ENCODE measurements at places on chromosomes 2 and 18.

- no peak for DNase-seq
Measured at GRCh38 chr18:50706199-50706598, 113.6 kb downstream of the MRO start.

DNA sequence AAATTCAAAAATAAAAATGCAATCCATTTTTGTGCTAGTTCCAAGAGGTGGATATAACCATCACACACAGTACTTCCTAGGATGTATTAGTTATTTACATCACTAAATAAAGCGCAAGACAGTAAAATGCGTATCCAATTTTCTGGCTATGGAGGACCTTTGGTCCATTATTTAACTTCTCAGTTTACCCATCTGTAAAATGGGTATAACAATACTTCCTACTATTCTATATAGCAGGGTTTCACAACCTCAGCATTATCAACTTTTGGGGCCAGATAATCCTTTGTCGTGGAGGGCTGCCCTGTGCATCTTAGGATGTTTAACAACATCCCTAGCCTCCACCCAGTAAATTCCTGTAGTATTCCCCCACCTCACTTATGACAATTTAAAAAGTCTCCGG, 275.1 kb upstream of the PKDCC start:
- DNase-seq, result no peak

GRCh38 chr2:196287523-196287922, 116.1 kb upstream of the STK17B start:
- no peak for DNase-seq

DNA sequence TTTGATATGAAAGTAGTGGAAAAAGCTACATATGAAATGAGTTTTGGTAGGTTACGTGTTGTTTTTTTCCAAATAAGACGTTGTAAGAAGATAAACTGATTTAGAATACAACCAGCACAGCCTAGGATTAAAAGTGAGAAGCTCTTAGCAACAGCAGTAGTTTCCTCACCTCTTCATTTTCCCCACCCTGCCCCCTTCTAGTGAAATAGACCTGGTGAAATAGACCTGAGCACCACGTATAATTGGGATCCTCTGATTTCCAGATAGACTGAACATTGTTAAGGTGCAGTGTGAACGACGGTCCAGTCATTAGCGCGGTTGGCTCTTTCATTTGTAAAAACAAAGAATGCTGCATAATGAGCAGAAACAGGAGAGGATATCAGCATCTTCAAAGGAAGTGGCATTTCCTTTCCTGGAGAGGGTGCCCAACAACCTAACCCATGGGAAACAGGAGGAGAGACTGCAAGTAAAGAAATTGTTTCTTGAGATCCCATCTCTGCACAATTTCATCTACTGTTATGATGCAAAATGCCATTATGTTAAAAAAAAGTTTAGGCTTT, 114.3 kb downstream of the FIGN start:
- no peak for DNase-seq

- DNase-seq, result no peak
Measured at GRCh38 chr2:237412988-237413776, 782 bp downstream of the COL6A3 start.

DNA sequence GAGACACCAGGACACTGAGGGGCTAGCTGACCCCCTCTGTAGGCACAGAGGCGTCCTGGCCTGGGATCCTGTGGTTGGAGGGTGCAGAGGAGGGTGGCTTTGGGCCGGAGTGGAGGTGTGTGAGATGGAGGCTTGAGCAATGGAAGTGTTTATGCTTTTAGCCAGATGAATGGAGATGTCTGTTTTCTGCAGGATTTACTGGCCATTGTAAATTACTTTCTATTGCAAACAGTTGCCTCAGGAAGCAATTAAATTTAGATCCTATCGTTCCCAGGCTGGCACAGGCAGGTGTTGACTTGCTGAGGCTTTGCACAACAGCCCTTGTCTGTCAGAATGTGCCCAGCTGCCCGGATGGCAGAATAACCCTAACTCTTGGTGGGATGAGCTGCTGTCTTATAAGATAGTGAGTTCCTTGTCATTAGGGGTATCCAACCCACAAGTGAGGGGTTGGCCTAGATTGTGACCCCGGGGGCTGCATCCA, 1.8 kb upstream of the ARID5A start:
- no peak for DNase-seq

DNA sequence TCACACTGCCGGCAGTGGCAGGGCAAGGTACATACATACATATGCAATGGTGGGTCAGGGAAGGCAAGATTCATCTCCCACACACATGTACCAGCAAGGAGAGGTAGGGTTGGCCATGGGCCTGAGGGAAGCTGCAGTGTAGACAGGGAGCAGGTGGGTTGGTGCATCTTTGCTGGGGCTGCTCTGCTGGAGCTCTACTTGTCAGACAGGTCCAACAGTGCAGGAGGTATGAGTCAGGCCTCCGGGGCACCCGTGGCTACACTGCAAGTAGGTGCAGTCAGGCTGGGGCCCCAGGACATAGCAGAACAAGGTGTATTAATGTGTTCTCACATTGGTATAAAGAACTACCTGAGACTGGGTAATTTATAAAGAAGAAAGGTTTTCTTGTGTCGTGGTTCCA, 281.1 kb upstream of the COL3A1 start:
- DNase-seq, result no peak

- no peak for DNase-seq
Measured at GRCh38 chr2:124112966-124113365, 87.9 kb downstream of the CNTNAP5 start.

- DNase-seq, result no peak
Measured at GRCh38 chr2:114022360-114023085, 132.6 kb downstream of the ACTR3 start.

- DNase-seq, result no peak
Measured at GRCh38 chr18:76466410-76466991, 28.5 kb downstream of the ZNF516 start.

DNA sequence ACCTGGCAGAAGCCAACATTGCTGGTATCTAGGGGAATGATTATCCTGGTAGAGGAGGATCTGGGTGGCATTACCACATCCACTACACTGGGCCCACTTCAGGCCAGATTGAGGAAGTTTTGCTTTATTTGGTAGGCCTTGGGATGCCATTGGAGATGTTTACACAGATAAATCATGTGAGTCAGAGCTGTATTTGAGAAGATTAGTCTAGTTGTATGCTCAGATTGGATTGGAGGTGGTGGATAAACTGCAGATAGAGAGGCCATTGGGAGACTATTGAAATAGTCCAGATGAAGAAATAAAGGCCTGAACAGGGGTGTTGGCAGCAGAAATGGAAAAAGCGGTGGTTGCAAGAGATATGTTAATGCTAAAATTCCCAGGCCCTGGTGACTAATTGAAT, 81.5 kb downstream of the EFEMP1 start:
- DNase-seq, result no peak

DNA sequence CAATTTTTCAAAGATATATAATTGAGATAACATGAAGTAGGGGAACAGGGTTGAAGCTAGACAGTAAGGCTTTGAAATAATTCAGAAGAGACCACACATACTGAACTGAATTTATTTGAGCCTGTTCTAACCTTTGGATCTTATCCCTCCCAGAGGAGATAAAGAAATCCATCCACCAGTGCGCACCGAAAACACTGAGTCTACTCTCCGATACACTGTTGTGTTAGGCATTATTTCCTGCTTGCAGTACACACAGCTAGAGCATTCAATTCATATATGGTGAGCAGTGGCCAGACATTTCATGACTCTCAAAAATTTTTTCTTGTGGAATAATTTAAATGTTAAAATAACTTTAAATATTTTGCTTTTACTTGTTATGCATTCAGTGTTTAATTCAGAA, 342.7 kb downstream of the GPD2 start:
- DNase-seq, result no peak

GRCh38 chr2:113857464-113857863, 32.4 kb upstream of the ACTR3 start:
- no peak for DNase-seq

- DNase-seq, result no peak
Measured at GRCh38 chr18:6607343-6607742, 122.2 kb upstream of the ARHGAP28 start.

DNA sequence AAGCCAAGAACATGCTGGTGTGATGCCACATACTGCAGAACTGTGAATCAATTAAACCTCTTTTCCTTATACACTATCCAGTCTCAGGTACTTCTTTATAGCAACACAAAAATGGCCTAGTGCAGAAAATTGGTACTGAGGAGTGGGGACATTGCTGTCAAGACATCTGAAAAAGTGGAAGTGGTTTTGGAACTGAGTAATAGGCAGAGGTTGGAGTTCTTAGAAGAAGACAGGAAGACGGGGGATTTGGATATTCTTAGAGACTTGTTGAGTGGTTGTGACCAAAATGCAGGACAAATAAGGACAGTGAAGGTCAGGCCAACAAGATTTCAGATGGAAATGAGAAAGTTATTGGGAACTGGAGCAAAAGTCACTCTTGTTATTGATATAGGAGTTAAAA, 31.3 kb upstream of the CDH2 start:
- DNase-seq, result no peak

GRCh38 chr2:230472621-230473018, 56.6 kb downstream of the SP100 start:
- no peak for DNase-seq

DNA sequence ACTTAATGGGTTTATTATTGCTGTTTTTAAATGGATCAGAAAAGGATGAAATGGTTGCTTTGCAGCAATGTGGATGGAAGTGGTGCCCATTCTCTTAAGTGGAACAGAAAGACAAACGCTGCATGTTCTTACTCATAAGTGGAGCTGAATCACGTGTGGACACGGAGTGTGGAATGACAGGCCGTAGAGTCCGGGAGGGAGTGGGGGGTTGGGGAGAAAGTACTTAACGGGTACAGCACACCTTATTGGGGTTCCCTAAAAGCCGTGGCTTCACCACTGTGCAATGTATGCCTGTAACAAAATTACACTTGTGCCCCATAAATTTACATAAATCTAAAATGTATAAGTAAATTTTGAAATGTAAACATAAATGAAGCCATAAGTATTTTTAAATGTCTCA, 64.0 kb upstream of the CTDP1 start:
- no peak for DNase-seq

GRCh38 chr18:47953471-47953931, 23.0 kb upstream of the SMAD2 start:
- no peak for DNase-seq

- no peak for DNase-seq
Measured at GRCh38 chr2:239727776-239728600, 297.2 kb downstream of the NDUFA10 start.

DNA sequence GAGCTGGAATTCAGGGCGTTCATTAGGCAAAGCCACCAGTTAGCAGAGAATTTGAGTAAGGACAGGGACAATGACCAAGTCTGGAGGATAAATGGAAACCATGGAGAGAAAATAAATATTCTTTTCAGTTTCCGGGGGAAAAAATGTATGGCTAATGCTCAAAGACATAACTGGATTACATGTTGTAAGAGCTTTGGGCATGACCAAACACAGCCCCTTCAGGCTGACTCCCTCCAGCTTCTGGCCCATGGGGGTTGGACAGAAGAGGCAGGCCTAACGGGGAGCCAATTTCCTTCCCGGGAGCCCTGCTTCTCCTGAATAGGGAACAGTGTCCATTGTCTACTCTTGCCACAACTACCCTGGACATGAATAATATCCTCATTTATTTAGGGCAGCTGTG, 39.5 kb upstream of the FOXI3 start:
- DNase-seq, result no peak

GRCh38 chr2:236158969-236159777, 9.0 kb downstream of the GBX2 start:
- DNase-seq, result no peak

GRCh38 chr2:8307606-8308180, 374.2 kb upstream of the ID2 start:
- DNase-seq, result no peak

GRCh38 chr2:120739438-120740090, 3.9 kb downstream of the GLI2 start:
- DNase-seq, result no peak

DNA sequence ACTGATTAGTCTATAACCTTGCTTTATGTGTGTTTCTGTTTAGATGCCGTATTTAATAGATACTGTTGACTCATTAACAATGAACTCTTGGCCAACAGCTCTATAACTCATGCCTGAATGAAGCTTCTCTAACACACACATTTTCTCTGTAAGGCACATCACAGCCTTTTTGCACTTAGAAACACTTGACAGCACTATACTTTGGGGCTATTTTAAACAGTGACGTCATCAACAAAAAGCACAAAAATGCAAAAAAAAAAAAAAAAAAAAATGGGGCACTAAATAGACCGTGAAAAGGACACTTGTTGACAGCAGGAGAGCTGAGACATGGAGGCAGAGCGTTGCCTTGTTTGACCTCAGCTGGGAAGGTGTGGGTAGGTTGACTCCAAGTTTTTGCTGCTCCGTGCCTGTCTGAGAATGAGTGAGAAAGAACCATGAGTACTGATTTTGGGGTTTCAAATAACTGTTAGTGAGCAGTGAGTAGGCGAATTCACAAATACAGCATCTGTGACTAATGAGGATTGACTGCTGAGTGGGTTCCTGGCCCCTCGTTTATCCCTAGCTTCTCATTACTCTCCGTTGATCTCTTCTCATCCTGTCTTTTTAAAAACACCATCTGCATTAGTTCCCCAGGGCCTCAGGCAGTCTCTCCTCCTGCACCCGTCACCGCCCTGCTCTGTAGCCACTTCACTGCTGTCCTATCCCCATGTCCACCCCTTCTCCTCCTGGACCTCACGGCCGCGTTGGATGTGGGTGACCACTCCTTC, 24.4 kb downstream of the SPP2 start:
- DNase-seq, result no peak

GRCh38 chr2:144983107-144983506, 463.2 kb upstream of the ZEB2 start:
- no peak for DNase-seq

DNA sequence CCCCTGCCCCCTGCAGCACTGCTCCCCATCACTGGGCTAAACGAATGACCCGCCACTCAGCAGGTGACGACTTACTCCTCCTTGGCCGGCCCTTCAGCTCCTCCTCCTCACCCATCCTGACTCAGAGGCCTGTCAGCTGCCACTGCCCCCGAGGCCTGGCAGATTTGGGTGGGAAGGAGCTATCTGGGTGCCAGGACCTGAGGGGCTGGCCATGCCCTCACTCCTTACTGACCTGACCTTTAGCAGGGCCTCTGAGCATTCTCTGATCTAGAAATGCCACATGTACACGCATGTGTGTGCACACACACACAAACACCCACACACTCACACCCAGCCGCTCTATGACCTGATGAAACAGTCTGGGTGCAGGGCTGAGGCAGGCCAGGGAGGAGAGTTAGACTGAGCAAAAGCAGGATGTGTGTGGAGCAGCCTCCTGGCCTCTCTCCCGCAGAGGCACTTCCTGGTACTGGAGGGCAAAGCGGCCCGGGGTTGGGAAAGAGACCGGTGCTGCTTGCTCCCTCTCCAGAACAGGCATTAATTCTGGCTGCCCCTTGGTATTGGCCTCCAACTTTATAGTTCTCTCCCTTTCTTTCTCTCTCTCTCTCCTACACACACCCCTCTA, 68.0 kb downstream of the ZFP36L2 start:
- no peak for DNase-seq

GRCh38 chr18:57052759-57053158, 94.1 kb upstream of the BOD1L2 start:
- DNase-seq, result no peak
